Endothelial cell (in vitro differentiated cells): ENCODE measurements at places on chromosomes 2 and 18.
A peak's percentile ranks its signal among the peaks of the same experiment; 100 is the strongest.

DNA sequence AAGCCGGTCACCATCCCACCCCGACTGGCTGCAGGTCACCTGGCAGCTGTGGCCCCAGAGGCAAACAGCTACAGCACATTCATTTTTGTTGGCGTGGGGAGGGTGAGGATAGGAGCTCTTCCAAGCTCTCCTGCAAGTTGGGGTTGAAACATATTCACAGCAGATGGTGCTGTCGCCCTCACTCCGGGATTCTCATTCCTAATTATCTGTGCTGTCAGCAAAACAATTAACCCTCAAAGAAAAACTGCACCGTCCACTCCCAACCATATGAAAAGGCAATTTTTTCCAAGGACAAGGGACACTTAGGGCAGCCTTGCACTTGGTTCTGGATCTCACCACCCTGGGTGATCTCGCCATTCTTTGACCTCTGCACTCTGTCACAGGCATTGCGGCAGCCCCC lies 68.6 kb downstream of the ZBTB7C start:
- DNase-seq = no peak

DNA sequence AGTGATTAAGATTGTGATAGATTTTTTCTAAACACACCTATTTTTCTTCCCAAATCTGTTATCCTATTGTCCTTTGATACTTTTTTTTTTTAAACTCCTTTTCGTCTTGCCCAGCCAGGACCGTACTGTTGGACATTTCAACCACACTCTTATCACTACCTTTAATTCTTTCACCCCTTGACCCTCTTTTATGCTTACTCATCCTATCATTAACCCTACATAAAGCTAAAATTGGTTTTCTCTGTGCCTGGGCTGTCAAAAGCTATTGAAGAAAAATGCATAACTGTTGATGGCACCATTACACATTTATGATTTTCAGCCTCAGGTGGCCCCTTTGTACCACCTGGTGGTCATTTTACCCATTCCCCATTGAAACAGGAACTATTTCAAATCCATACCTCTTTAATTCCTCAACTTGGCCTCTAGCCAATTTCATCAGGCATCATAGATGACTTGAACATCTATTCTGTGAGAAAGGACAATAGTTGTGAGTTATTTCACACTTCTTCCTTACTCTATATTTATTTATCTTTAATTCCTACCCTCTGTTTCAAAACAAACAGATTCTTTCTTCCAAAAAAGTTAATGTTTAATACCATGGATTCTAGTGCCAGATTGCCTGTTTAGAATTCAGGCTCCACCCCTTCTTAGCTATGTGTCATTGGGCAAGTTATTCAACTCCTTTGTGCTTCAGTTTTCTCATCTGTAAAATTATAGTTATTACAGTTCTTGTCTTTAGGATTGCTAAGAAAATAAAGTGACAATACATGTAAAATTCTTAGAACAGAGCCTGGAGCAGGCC lies 258.6 kb downstream of the CAMKMT start:
- DNase-seq = no peak

GRCh38 chr2:236568922-236569572 lies 578 bp upstream of the ACKR3 start:
- no peak for DNase-seq

DNA sequence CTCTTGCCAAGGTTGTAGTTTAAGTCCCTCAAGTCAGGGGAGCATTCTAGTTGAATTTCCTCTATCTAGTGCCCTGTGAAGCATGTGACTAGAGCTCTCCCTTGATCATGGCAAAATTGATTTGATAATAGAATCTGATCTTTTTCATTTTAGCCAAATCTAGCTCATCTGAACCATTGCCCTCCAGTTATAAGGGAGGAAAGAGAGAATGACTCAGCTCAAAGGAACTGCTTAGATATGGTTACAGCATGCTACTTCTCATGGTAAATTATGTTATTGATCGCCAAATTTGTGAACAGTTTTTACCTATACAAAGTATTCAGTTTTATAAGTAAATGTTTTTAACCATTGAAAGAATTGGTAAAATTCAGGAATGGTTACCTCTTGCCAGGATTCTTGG lies 100.8 kb downstream of the GPR39 start:
- no peak for DNase-seq

DNA sequence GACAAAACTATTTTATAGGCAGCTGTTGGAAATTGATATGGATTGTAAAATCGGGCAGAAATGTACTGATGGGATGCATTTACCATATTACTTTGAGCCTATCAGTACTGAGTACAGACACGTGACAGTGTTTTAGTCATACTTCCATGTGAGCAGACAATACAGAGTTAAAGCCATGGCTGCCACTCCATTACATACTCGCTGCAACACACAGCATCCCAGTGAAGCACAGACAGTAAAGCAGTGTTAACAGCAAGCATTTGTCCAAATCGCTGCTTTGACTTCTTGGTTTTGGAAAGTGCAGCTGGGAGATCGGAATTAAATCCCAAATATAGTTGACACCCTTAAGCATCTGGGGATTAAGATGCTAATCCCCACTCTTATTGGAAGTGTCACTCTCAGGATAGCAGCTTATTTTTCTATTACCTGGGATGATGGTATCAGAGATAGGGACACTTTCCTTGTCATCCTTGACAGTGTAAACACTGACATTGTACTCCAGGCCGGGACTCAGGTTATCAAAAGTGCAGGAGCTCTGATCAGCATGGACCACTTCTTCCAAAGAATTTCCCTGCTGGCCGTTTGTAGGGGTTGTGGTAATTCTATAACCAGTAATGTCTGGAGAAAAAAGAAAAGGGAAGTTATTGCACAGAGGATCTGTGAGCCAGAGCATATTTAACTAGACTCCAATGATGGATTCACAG lies 41.6 kb downstream of the FN1 start:
- DNase-seq = no peak

DNA sequence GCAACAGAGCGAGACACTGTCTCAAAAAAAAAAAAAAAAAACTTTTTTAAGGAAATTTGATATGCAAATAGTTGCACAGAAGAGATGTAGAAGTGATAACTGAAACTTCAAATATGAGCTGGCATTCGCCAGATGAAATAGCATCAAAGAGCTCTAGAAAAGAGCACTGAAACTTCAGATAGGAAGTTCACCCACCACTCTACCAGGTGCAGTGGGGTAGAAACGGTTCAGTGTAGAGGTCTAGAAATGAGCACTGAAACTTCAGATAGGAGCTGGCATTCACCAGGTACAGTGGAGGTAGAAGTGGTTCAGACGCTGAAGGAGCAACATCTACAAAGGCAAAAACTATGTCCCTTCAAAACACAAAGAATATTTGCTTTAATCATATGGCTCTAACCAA lies 9.0 kb upstream of the ONECUT2 start:
- DNase-seq = no peak

DNA sequence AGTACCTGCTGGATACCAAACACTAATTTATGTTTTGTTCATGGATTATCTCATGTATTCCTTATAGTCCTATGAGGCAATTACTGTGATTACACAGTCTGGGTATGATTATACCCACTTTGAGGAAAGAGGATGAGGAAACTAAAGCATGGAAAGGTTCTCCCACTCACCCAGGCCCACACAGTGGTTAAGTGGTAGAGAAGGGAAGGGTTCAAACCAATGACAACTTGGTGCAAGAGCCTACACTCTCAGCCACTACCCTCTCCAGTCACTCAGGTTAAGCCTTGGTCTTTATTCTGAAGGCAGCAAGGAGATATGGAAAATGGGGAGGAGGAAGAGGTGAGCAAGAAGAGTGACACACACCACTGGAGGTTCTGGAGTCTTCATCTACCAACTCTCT lies 64.5 kb upstream of the PPP1CB start:
- no peak for DNase-seq

- DNase-seq = no peak
Measured at GRCh38 chr2:173708806-173709205, 256.4 kb downstream of the SP3 start.

- no peak for DNase-seq
Measured at GRCh38 chr2:8586457-8587051, 95.3 kb upstream of the ID2 start.

GRCh38 chr2:110720547-110720946 lies 11.8 kb upstream of the ACOXL start:
- no peak for DNase-seq

DNA sequence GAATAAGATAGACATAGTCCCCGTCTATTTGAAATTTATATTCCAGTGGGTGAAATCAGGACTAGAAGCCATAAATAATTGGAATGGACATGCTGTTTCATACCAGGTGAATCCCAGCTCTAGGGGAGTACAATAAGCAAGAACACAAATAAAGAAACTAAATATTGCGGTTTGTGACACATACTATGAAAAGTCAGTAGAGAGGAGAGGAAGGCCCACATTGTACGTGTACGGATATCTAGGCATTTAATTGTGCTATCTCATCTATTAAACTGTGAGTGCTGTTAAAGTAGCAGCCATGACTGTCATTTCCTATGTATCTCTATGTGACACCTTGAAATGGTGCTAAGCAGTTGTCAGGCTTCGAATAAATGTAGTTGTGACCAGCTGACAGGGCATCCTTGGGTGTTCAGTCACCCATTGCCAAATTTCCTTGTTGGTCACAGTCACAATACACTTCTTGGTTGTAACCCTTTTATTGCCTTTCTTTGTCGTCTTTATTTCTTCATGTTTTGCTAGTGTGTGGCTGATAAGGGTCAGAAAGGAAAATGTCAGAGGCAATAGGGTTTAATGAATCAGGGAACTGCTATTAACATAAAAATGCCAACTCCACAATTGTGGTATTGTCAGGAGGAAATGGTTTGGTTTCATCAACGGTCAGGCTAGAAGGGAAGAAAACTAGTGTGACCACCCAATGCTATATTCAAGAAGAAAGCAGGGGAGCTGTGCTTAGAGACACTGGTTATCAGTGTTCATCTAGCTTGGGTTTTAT lies 31.5 kb downstream of the CPO start:
- DNase-seq = no peak

- DNase-seq = peak; percentile 80
Measured at GRCh38 chr2:157628477-157629415, at the start of gene ACVR1C. Gene ACVR1C (minus strand): TSS chr2:157628864. CDS start chr2:157628644, 220 bp downstream.

- no peak for DNase-seq
Measured at GRCh38 chr2:33371304-33372090, 105.0 kb upstream of the RASGRP3 start.

DNA sequence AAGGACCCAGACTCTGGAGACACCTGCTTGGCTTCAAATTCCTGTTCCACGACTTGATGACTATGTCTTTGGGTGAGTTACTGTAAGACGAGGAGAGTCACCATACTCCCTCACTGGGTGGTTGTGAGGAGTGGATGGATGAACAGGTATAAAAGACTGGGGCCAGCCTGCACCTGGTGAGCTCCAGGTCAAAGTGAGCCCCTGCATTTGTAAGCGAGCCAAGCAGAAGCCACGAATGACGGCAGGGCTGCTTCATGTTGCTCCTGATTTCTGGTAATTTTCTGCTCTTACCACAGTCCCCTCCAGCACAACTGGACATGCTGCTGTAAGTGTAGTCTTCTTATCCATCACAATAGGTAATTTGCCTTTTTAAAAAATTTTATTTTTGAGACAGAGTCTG lies 86.6 kb downstream of the POLR1A start:
- no peak for DNase-seq

DNA sequence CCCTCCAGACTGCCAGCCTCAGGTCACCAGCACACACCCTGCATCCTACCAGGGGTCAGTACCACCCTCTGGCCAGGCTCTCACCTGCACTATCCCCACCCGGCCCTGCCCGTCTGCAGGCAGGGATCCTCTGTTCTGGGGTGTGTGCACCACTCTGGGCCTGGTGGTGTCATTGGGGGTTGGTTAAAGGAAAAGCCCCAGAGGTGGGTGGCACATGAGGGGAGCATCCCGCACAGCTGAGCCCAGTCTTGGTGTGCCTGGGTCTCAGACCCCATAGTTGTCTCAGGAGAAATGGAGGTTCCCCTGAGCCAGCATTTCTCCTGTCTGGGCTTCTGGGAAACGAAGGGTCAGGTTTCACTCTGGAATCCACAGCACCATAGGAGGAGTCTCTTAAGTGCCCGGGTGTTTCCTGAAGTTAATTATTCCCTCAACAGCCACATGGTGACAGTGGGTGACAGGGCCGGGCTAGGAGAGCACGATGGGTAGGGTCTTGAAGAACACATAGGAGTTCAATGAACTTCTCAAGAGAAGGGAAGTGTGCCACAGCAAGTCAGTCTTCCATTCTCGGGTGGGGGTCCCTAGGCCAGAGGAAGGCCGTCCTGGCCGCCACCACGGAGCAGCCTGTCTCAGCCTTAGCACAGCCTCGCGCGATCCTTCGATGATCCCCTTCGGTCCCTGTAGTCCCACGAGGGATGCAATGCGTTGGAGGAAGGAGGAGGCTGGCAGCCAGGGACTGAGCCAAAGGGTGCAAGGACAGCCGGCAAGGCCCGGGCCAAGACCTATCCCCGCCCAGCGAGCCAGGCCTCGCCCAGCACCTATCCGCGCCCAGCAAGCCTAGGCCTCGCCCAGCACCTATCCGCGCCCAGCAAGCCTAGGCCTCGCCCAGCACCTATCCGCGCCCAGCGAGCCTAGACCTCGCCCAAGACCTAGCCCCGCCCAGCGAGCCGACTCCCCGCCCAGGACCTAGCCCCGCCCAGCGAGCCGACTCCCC lies 1.1 kb upstream of the FARP2 start:
- peak; percentile 59 for DNase-seq

- no peak for DNase-seq
Measured at GRCh38 chr18:72922895-72923294, 55.1 kb upstream of the NETO1 start.

DNA sequence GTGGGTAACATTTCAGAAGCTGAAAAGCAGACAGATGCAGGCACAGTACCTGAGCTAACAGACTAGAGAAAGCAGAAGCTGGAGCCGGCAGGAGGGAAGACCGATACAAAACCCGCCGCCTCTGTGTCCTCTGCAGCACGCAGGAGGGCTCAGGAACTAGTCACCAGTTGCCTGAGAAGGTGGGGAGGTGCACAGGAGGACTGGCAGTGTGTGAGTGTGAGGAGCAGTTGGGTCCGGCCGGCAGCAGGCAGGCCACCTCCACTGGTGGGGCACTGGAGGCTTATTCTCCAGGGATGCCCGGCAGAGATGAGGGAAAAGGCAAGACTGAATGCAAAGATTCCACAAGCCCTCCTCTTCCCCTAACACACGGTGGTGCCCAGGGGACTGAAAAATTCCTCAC lies 18.2 kb downstream of the ERCC3 start:
- DNase-seq = no peak
